Glutamatergic neuron (in vitro differentiated cells): ENCODE measurements at places on chromosomes 2 and 18. TPM values are rescaled to one million over a fixed set of nuclear protein-coding genes. Genes with fewer than 3 reads are reported as not detected.

- no peak overlapping the region for H3K27ac ChIP-seq
- DNase-seq: no peak
- peaks cover 4% of the 10 kb centered on the region for H3K27me3 ChIP-seq
- peaks cover 24% of the 10 kb centered on the region for H3K4me1 ChIP-seq
These were observed 90.9 kb upstream of the CXCR4 start for GRCh38 chr2:136208682-136209420.

GRCh38 chr18:6605115-6605869 lies 124.2 kb upstream of the ARHGAP28 start:
- H3K4me3 ChIP-seq: no peak overlapping the region
- H3K27ac ChIP-seq: no peak overlapping the region
- no peak for DNase-seq
- no peaks in the 10 kb centered on the region for H3K27me3 ChIP-seq
- H3K36me3 ChIP-seq: no peaks in the 10 kb centered on the region
- no peaks in the 10 kb centered on the region for H3K4me1 ChIP-seq

DNA sequence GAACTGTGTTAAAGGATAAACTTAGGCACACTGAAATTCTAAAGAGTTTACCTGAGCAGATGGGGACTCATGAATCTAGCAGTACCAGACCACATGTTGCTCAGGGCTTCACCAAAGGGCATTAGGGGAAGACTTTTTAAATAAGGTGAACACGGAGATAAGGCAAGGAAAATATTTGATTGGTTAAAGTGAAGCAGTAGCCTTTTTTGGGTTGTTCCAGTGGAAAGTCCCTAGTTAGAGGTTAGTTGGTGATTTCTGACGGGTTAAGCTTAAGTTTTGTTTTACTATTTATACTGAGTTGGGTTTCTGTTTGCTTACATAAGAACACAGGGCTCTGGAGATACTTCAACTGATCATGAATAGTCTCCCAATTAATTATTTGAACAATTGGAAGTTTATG lies 722.5 kb downstream of the SOCS6 start:
- no peaks in the 10 kb centered on the region for H3K4me1 ChIP-seq
- no peak overlapping the region for H3K27ac ChIP-seq
- no peak overlapping the region for H3K4me3 ChIP-seq
- no peaks in the 10 kb centered on the region for H3K36me3 ChIP-seq
- no peaks in the 10 kb centered on the region for H3K27me3 ChIP-seq

The CROCC2 gene
- total RNA-seq: not detected
